Memory B cell (primary cell): ENCODE measurements at places on chromosomes 2 and 18.

- no peak for DNase-seq
These were observed 356.7 kb downstream of the CDH7 start for GRCh38 chr18:66107546-66107945.

GRCh38 chr2:48574353-48575287, 43.0 kb upstream of the GTF2A1L start:
- DNase-seq, result no peak

GRCh38 chr18:23283916-23284430, 148.7 kb downstream of the CABLES1 start:
- DNase-seq, result no peak

DNA sequence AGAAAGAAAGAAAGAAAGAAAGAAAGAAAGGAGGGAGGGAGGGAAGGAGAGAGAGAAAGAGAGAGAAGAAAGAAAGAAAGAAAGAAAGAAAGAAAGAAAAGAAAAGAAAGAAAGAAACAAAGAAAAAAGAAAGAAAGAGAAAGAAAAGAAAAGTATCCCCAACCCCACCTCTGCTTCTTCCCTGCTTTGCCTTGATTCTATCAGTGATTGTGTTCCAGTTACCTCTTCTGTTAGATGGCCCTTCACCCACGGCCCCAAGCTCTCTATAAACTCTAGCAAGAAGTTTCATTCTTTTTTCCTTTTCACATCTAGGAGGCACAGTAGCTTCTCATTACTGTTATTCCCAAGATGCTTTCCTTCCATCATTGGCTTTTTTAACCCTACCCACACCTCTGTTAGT, 1097.5 kb upstream of the ZEB2 start:
- DNase-seq, result no peak

GRCh38 chr2:102661846-102662245, 42.5 kb downstream of the SLC9A2 start:
- DNase-seq, result no peak

GRCh38 chr2:179442206-179442605, 177.6 kb upstream of the SESTD1 start:
- no peak for DNase-seq
